Smooth muscle cell of the pulmonary artery (primary cell): ENCODE measurements at places on chromosomes 2 and 18. TPM values are rescaled to one million over a fixed set of nuclear protein-coding genes. Genes with fewer than 3 reads are reported as not detected.

The L3MBTL4 gene
- total RNA-seq = 0.13 TPM in 1 of 2 replicates, not detected in the other

The GDF7 gene
- total RNA-seq = 0.63 and 1.0 TPM in 2 replicates

The SERPINB7 gene
- 0.07 and 0.46 TPM in 2 replicates for total RNA-seq

The TWIST2 gene
- total RNA-seq = 20.7 and 29.0 TPM in 2 replicates

The LIMS1 gene
- 87.2 and 117 TPM in 2 replicates for total RNA-seq

The CCT4 gene
- total RNA-seq = 126 and 143 TPM in 2 replicates

The IL1A gene
- total RNA-seq = 0.85 and 2.7 TPM in 2 replicates

The LOXL3 gene
- 110 and 319 TPM in 2 replicates for total RNA-seq

The MRPL53 gene
- 20.2 and 22.0 TPM in 2 replicates for total RNA-seq

The GCG gene
- not detected in 2 replicates for total RNA-seq

The MATN3 gene
- 1.5 and 3.4 TPM in 2 replicates for total RNA-seq

The EVA1A gene
- total RNA-seq = 26.7 and 94.9 TPM in 2 replicates

The SPP2 gene
- not detected in 2 replicates for total RNA-seq

The PLCD4 gene
- 2.0 and 2.5 TPM in 2 replicates for total RNA-seq

The CROCC2 gene
- total RNA-seq = 0.13 TPM in 1 of 2 replicates, not detected in the other

The RFTN2 gene
- total RNA-seq = 3.5 and 10.0 TPM in 2 replicates

The DDX18 gene
- total RNA-seq = 45.6 and 46.6 TPM in 2 replicates

The ACVR1C gene
- 0.63 and 1.2 TPM in 2 replicates for total RNA-seq

The CD226 gene
- 0.46 and 0.69 TPM in 2 replicates for total RNA-seq

The ANKRD29 gene
- total RNA-seq = 2.0 and 8.3 TPM in 2 replicates

The ZNF385B gene
- not detected in 2 replicates for total RNA-seq

The PSD4 gene
- 0.72 and 1.4 TPM in 2 replicates for total RNA-seq

The CCDC178 gene
- total RNA-seq = not detected in 2 replicates

The UGT1A3 gene
- not detected in 2 replicates for total RNA-seq

The CYTIP gene
- total RNA-seq = 5.5 and 23.5 TPM in 2 replicates

The ARHGEF4 gene
- total RNA-seq = 4.7 and 13.2 TPM in 2 replicates

The KIF5C gene
- 0.10 and 0.13 TPM in 2 replicates for total RNA-seq

The AQP12B gene
- not detected in 2 replicates for total RNA-seq

The FAP gene
- total RNA-seq = 172 and 182 TPM in 2 replicates

The DCDC2C gene
- total RNA-seq = not detected in 2 replicates

The REL gene
- total RNA-seq = 4.2 and 4.8 TPM in 2 replicates

The GPBAR1 gene
- 0.03 and 0.13 TPM in 2 replicates for total RNA-seq

The CDH19 gene
- total RNA-seq = 0.33 and 4.3 TPM in 2 replicates

The ST6GAL2 gene
- 0.03 and 0.07 TPM in 2 replicates for total RNA-seq

The SMYD5 gene
- total RNA-seq = 23.3 and 29.3 TPM in 2 replicates

The MAB21L4 gene
- total RNA-seq = not detected in 2 replicates

The DPP4 gene
- 39.1 and 50.5 TPM in 2 replicates for total RNA-seq
